ENCODE measurements at places on chromosomes 7 and 10. TPM values are rescaled to one million over a fixed set of nuclear protein-coding genes. Genes with fewer than 3 reads are reported as not detected.

DNA sequence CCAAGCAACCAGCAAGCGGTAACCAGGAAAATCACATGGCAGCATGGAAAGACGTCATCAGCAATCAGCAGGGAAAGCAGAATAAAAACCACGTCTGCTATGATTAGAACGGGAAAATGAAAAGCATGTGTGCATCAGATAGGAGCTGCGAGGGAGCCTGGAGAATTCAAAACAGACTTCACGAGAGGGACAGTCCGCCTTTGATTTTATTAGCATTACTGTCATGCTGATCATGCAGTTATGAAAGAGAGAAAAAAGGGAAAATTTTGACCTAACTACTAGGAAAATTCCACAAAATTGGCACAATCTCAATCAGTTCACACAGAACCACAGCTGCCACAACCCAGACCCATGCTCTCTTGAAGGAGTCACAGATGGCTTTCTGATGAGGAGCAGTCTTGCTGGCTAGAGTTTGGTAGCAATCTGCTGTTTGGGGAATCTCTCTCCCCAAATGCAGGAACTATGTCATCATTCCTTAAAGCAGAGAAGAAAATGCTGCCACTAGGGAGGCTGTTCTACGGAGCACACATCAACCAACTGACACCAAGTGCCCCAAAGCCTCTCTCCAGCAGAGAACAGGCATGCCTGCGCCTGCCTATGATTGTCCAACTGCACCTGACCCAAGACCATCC lies 295.9 kb downstream of the TNS3 start:
- peak; percentile 74 for DNase-seq

DNA sequence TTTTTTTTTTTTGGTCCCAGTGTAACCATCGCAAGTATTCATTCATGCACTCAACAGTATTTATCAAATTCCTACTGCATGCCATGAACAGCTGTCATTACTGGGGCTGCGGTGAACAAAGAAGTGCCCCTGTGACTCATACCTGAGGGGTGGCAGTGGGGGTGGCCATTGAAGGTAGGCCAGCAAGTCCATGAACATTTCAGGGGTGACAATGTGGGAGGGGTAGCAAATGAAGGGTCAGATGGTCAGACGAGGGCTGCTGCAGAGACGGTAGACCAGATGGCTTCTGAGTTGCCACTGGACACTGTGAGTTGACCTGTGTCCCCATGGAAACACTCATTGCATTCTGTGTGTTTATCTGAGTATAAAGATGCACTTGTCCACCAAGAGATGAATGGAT lies 92.5 kb upstream of the PITRM1 start:
- no peak for DNase-seq

DNA sequence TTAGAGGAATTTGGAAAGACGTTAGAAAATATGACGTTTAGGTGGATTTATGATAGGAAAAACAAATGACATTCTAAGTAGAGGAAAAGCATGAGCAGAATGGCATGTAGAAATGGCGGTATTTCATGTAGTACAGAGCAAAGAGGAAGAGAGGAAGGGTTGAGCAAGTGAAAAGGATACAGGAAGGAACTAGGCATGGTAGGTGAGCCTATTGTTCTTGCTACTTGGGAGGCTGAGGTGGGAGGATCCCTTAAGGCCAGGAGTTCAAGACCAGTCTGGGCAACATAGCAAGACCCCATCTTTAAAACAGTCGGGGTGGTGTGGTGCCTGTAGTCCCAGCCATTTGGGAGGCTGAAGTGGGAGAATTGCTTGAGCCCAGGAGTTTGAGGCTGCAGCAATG lies 1.2 kb downstream of the GTPBP10 start:
- DNase-seq: no peak

TAX1BP1 gene
- 62.3 TPM for polyA plus RNA-seq

CNNM2 gene
- polyA plus RNA-seq: 3.3 TPM
